ENCODE measurements at places on chromosomes 6 and 20. TPM values are rescaled to one million over a fixed set of nuclear protein-coding genes. Genes with fewer than 3 reads are reported as not detected.

DNA sequence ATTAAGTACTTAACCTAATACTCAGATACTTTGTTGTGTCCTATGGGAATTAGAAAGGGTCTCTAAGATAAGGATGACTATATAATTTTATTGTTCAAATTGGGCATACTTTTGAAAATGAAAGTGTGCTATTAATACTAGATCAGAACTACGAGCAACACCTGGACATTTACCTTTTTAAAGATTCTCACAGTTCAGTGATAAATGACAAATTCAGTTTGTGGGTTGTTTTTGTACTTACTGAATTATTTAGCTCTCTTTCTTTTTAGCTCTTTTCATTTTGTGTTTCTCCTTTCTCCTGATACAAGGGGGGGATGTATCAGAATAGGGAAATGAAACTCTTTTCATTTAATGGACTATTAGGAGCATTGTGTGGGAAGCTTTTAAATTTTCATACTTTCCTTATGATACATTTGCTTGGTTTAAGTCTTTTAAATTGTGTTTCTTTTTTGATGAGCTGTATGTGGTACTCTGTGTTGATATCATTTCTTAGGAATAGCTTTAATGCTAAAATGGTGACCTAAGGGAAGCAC is 47.5 kb downstream of the PHF3 start:
- no peaks in the 10 kb centered on the region for H3K27me3 ChIP-seq
- H3K27ac ChIP-seq = peak overlapping the region; percentile 56
- H3K4me1 ChIP-seq = peaks cover 61% of the 10 kb centered on the region
- DNase-seq = no peak
- H3K4me3 ChIP-seq = no peak overlapping the region
- H3K36me3 ChIP-seq = peaks cover 53% of the 10 kb centered on the region

DNA sequence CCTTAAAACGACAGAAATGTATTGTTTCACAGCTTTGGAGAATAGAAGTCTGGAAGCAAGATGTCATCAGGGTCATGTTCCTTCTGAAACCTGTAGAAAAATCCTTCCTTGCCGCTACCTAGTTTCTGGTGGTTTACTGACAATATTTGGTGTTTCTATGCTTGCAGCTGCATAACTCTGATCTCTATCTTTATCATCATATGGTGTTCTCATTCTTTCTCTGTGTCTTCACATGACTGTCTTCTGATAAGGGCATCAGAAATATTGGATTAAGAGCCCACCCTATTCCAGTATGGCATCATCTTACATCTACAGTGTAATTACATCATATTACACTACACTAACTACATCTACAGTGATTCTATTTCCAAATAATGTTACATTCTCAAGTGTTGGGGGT is 148.0 kb downstream of the MANEA start:
- no peak overlapping the region for H3K4me3 ChIP-seq
- no peak overlapping the region for H3K27ac ChIP-seq
- DNase-seq = no peak
- H3K4me1 ChIP-seq = no peaks in the 10 kb centered on the region
- H3K36me3 ChIP-seq = no peaks in the 10 kb centered on the region

CLVS2 gene
- total RNA-seq = not detected

DNA sequence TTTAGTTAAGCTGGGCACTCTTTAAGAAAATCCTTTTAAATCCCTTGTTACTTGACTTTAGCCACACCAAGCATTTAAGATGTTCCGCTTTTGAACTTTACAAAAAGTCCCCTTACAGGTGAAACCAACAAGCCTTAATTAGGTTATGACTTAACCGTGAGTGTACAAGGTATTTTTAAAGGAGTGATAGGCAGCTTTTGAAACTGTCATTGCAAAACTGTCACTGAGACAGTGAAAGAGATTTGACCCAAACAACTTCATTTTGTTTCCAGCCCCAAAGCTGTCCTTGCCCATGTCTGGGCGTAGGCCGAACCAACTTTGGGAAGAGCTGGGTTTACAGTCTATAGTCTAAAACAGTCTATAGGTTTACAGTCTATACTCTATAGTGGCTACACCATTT is 305.4 kb downstream of the FARS2 start:
- H3K27ac ChIP-seq = no peak overlapping the region
- peaks cover 28% of the 10 kb centered on the region for H3K4me1 ChIP-seq
- H3K36me3 ChIP-seq = peaks cover 14% of the 10 kb centered on the region
- no peaks in the 10 kb centered on the region for H3K27me3 ChIP-seq
- DNase-seq = no peak
- no peak overlapping the region for H3K4me3 ChIP-seq

SNAP91 gene
- not detected for total RNA-seq

GRCh38 chr6:136609873-136610706 is 59.9 kb upstream of the MAP7 start:
- peak overlapping the region; percentile 68 for H3K27ac ChIP-seq
- no peak overlapping the region for H3K4me3 ChIP-seq
- no peak for DNase-seq
- H3K4me1 ChIP-seq = peaks cover 9% of the 10 kb centered on the region
- H3K27me3 ChIP-seq = no peaks in the 10 kb centered on the region
- peaks cover 5% of the 10 kb centered on the region for H3K36me3 ChIP-seq

GRCh38 chr20:49887251-49888211 is 27.8 kb downstream of the SPATA2 start:
- no peak for DNase-seq
- H3K4me3 ChIP-seq = no peak overlapping the region
- H3K27me3 ChIP-seq = no peaks in the 10 kb centered on the region
- H3K4me1 ChIP-seq = peaks cover 14% of the 10 kb centered on the region
- H3K36me3 ChIP-seq = peaks cover 9% of the 10 kb centered on the region

GRCh38 chr20:12695937-12696336 is 312.8 kb upstream of the SPTLC3 start:
- H3K27me3 ChIP-seq = no peaks in the 10 kb centered on the region
- no peaks in the 10 kb centered on the region for H3K36me3 ChIP-seq
- no peak overlapping the region for H3K27ac ChIP-seq
- H3K4me1 ChIP-seq = no peaks in the 10 kb centered on the region
